ENCODE measurements at places on chromosomes 1 and 21.
A peak's percentile ranks its signal among the peaks of the same experiment; 100 is the strongest.

GRCh38 chr21:34072145-34073031 is 990 bp upstream of the MRPS6 start:
- DNase-seq: no peak

GRCh38 chr1:55190109-55190508 is 25.1 kb downstream of the USP24 start:
- DNase-seq: no peak

DNA sequence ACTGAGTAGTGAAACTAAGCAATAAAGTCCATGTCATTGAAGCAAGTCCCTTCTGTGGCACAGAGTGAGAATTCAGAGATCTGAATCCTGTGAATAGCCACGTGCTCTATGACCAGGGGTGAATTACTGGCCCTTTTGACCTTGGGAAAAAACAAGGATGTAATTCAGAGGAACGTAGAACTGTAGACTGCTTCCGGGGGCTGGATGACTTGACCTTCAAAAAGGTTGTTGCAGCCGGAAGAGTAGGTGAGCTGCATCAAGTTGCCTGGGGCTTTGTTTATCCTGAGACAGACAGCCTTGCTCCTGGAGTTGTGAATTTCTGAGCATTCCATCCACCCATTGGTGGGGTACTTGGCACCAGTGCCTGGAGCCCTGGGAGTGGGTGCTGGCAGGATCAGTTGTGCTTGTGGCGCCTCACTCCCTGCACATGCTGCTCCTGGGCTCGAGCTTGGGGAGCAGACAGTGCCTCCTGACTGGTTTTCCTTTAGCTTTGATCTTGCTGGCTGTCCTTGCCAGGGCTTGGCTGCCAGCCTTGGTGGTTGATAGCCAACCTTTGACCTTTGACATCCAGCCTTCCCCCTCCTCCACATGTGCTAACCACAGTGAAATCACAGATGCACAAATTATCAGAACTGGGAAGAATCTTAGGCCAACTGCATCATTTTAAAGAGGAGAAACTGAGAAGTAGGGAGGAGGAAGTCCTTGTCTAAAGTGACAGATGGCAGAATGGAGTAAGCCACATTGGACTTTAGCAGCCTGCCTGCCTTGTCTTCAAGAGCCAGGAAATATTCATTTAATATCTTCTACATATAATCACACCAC is 16.2 kb upstream of the MYOG start:
- DNase-seq: peak; percentile 22

DNA sequence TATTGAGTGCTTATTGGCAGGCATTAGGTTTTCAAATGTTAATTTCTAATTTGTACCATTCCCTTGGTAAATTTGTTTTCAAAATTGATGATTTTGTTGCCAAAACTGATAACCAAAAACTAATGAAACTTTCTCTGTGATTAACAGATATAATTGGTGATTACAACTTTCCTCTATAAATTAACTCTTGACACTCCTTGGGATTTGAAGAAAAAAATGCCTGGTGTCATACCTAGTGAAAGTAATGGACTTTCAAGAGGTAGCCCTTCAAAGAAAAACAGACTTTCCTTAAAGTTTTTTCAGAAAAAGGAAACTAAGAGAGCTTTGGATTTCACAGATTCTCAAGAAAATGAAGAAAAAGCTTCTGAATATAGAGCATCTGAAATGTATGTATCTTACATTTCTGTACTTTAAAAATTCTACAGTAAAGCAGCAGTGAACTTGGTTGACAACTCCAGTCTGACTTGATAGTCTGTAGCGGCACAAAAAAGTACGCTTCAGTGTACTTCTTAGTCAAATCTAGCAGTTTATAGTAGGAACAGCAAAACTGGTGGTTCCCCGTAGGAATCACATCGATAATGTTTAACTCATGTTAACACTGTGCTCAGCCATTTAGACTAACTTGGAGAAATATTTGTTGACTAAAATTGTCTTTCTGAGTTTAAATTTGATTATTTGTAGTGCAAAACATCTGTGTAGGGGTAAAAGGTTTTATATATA is 3.0 kb downstream of the USP1 start:
- DNase-seq: no peak

GRCh38 chr1:103911450-103911849 is 161.8 kb downstream of the AMY1C start:
- no peak for DNase-seq

DNA sequence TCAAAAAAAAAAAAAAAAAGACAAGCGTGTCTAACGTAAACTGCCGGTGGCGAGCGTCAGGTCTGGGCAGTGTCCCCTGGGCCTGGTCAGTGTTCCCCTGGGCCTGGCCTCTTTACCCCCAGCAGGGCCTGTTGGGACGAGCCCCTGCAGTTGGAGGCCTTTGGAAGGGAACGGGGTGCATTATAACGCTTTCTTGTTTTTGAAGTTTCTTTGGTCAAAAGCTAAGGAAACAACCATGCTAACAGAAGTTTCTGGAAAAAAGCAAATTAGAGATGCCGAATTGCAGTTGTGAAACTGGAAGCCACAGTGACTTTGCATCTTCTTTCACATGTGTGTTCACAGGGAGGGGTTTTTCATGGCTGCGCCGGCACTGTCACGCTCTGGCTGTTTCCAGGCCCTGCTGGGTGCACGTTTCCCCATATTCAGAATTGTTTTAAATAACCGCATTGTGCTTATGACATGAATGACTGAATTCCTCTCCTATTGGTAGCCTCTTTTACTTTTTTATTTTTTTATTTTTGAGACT is 16.0 kb downstream of the RRP1 start:
- no peak for DNase-seq

DNA sequence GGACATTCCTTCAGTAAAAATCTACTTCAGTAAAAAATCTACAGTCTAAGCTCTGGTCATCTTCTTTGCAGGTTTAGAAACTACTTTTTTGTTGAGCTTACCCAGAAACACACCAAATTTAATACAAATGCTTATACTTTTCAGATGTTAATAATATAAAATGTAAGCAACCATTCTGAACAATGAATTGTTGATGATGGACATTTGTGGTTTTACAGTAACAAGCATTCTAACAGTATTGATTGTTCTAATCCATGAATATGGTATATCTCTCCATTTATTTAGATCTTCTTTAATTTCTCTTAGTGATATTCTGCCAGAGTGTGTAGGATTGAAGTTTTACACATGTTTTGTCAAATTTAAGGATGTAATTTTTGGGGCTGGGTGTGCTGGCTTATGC is 27.0 kb upstream of the SRSF10 start:
- DNase-seq: no peak

- DNase-seq: no peak
Observed at GRCh38 chr21:31156662-31157061, 118.4 kb upstream of the KRTAP19-8 start.

DNA sequence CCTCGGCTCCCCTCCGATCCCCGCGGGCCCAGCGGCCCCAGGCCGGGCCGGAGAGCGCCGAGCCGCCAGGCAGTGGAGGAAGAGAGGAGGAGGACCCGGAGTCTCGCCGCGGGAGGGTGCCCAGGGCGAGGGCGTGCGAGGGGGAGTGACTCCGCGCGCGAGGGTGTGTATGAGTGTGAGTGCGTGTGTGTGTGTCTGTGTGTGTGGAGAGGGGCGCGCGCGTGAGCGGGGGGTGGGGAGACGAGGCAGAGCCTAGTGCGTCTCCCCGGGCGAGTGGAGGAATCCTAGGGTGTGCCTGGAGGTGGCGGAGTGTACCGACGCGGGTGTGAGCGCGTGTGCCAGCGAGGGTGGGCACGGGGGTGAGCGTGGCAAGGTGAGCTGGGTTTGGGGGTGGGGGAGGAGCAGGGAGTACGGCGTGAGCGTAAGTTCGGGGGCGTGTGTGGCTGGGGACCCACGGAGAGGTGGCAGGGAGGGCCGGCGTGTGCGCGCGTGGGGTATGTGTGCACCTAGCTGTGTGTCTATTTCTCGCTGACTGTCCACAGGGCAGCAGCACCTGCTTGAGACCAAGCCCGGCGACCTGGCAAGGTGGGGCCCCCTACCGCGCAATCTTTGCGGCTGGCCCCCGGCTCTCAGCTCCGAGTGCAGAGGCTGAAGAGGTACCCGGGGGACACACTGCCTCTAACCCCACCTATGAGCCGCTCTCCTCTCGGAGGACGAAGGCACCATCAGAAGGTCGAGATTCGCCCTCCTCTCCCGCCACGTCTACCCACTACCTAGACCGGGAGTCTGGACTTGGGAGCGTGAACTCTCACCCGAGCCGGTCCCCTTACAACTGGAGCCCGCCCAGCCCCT is 784 bp upstream of the KCND3 start:
- DNase-seq: peak; percentile 49

DNA sequence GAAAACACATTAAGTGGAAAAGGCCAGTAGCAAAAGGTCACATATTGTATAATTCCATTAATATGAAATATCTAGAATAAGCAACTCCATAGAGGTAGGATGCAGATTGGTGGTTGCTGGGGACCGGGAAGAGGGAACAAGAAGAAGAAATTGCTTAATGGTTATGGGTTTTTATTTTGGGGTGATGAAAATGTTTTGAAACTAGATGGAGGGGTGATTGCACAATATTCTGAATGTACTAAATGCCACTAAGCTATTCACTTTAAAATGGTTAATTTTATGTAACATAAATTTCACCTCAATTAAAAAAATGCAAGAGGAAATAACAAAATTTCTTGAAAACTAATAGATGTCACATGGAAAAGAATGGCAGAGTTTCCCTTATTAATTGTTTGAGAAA is 6.7 kb downstream of the KIAA0040 start:
- no peak for DNase-seq

DNA sequence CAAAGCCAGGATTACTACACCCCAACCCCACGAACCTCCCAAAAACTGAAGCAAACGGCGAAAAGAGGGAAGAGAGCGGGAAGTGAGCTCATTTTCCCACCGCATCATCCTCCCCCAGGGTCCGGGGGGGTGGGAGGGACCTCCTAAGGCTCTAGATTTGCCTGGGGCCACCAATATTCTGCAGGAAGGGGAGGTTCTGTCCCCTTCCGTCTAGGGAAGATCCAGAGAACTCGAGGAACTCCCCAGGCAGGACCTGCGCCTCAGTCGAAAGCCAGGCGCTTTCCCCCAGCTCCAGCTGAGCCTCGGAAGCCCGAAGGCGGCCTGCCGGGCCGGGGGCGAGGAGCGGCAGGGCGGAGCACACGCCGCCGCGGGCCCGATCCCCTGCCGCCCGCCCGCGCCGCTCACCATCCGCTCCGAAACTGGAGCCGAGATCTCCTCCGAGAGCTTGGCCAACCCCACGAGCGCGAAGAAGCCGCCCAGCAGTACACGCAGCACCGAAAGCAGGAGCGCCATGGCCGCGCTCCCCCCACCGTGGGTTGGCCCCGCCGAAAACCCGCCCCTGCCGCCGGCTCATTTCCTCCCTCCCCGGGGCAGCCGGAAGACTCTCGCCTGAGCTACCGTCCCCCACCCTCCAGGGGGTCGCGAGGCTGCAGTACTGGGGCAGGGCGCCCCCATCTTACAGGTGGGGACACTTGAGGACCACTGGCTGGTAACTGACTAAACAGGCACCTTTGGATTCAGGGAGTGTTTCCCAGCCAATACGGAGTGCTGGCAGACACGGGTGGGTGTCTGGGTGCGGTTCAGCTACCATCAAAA is at the start of gene TMEM35B:
TSS of gene TMEM35B (minus strand) at position 555 of the 816 bp plus-strand sequence. CDS start at position 513, 42 bp downstream.
- peak; percentile 86 for DNase-seq

DNA sequence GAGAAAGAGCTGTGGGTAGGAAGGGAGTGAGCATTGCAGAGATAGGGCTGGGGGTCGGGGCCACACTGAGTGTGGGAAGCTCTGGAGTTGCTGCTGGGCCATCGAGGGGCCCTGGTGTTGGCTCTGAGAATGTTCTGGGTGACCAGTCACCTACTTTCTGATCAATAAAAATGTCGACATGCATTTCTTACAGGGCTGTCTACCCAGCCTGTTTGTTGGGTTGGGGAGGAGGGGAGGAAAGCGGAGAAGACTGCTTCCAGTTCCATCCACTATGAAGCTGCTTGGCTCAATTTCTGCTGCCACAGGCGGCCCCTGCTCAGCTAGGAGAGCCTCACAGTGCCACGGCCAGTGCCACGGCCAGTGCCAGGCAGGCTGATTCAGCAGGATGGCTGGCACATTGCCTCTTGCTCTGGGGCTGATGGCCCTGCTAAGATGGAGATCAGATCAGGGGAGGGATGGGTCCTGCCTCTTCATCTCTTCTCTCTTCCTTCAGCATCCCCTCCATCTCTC is 3.0 kb upstream of the PADI3 start:
- DNase-seq: no peak

DNA sequence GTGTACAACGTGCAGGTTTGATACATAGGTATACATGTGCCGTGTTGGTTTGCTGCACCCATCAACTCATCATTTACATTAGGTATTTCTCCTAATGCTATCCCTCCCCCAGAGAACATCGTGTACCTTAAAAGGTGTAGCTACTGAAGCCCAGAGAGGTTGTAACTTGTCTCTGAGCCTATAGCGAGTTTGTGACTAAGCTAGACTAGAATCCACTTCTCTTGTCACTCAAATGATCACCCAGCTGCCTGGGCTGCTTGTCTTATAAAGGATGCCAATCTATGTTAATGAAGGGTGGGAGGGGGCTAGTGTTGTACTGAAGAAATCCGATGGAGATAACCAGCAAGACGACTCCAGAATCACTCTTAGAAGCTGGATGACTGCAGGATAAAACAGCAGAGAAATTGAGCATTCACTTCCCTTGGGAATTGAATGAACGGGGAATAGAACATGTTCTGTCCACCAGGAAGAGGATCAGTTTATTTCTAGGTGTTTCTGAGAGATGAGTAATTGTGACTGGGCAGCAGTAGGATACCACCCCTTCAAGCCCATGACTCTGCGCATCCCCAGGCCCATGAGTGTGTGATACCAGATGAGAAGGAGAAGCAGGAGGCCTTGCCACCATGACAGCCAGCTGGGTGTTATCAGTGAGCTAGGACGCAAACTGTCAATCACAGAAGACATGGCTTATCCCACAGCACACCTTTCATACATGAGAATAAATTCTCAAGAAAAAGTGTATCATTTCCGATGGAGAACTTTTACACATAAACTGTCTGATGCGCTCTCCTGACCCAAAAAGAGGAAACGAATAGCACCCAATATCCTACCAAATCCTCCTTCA is 390.4 kb downstream of the NTNG1 start:
- DNase-seq: no peak

DNA sequence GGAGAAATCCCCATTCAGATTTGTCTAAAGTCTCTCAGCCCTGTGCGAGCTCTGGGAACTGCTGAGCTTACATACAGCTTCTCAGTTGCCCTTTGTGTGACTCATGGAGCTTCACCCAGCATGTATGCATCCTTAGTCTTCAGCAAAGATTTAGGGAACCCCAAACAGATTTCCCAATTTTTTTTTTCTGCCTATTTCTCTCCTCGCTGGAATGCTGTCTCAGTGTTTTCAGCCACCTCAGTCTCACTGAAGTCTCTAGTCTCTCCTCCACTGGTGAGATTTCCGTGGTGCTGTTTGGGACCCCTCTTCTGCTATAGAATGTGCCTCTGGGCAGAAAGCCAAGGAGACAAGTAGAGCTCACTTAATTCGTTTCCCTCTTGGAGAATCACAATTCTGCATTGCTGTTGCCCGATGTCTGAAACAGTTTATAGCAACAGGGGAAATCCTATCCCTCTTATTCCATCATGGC is 28.1 kb upstream of the TXLNA start:
- DNase-seq: no peak

GRCh38 chr1:84101204-84101603 is 42.9 kb upstream of the PRKACB start:
- no peak for DNase-seq

- no peak for DNase-seq
Observed at GRCh38 chr1:61329556-61329955, 247.2 kb downstream of the NFIA start.

GRCh38 chr1:3463891-3464648 is 9.6 kb downstream of the ARHGEF16 start:
- no peak for DNase-seq

All from right forelimb (tissue), 1 donor.